ENCODE measurements at places on chromosomes 11 and 22. TPM values are rescaled to one million over a fixed set of nuclear protein-coding genes. Genes with fewer than 3 reads are reported as not detected.
A peak's percentile ranks its signal among the peaks of the same experiment; 100 is the strongest.

GRCh38 chr11:1549338-1550330, 22.4 kb downstream of the DUSP8 start:
- no peak for DNase-seq
- H3K36me3 ChIP-seq = no peaks in the 10 kb centered on the region
- H3K4me1 ChIP-seq = peaks cover 5% of the 10 kb centered on the region
- peaks cover 62% of the 10 kb centered on the region for H3K27me3 ChIP-seq

GRCh38 chr11:14578541-14578956, 58.4 kb upstream of the PSMA1 start:
- H3K27me3 ChIP-seq = no peaks in the 10 kb centered on the region
- peaks cover 27% of the 10 kb centered on the region for H3K36me3 ChIP-seq
- peak overlapping the region; percentile 21 for H3K27ac ChIP-seq
- no peak overlapping the region for H3K4me3 ChIP-seq
- H3K4me1 ChIP-seq = no peaks in the 10 kb centered on the region
- no peak for DNase-seq

The TNKS1BP1 gene
- 105 TPM for total RNA-seq

DNA sequence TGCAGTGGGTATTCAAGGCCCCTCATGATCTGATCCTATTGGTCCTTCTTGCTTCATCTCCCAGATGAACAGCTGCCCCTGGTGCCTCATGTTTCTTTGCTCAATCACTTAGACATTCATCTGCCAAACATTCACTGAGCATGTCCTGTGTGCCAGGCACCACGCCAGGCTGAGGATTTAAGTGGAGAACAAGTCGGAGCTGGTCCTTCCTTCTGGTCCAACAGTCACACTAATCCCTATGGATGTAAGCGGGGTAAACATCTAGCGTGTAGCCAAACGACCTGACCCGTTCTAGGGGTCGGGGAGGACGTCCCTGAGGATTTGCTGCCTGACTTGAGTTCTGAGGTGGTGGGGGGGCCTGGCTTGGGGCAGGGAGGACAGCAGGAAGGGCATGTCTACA, 21.9 kb downstream of the ZMAT5 start:
- H3K27me3 ChIP-seq = no peaks in the 10 kb centered on the region
- no peak overlapping the region for H3K27ac ChIP-seq
- H3K4me3 ChIP-seq = no peak overlapping the region

- peaks cover 21% of the 10 kb centered on the region for H3K36me3 ChIP-seq
- peak; percentile 74 for DNase-seq
- peaks cover 7% of the 10 kb centered on the region for H3K27me3 ChIP-seq
- H3K27ac ChIP-seq = peak within 1 kb of the TSS; percentile 83
Measured at GRCh38 chr11:61294717-61295595, at the start of gene VWCE. TSS of gene VWCE (minus strand) at chr11:61295316. CDS start at chr11:61295037, 279 bp downstream.

The PIWIL4 gene
- 0.68 TPM for total RNA-seq

- H3K27me3 ChIP-seq = peaks cover 48% of the 10 kb centered on the region
- H3K4me1 ChIP-seq = peaks cover 27% of the 10 kb centered on the region
- H3K27ac ChIP-seq = no peak overlapping the region
- peak overlapping the region; percentile 44 for H3K4me3 ChIP-seq
- no peak for DNase-seq
Measured at GRCh38 chr22:42281284-42281683, 10.8 kb upstream of the TCF20 start.

GRCh38 chr11:124499711-124500110, 43.7 kb downstream of the OR8B12 start:
- no peak overlapping the region for H3K4me3 ChIP-seq
- no peaks in the 10 kb centered on the region for H3K4me1 ChIP-seq
- H3K27me3 ChIP-seq = peaks cover 15% of the 10 kb centered on the region
- H3K36me3 ChIP-seq = no peaks in the 10 kb centered on the region

The PDGFB gene
- total RNA-seq = 0.80 TPM

DNA sequence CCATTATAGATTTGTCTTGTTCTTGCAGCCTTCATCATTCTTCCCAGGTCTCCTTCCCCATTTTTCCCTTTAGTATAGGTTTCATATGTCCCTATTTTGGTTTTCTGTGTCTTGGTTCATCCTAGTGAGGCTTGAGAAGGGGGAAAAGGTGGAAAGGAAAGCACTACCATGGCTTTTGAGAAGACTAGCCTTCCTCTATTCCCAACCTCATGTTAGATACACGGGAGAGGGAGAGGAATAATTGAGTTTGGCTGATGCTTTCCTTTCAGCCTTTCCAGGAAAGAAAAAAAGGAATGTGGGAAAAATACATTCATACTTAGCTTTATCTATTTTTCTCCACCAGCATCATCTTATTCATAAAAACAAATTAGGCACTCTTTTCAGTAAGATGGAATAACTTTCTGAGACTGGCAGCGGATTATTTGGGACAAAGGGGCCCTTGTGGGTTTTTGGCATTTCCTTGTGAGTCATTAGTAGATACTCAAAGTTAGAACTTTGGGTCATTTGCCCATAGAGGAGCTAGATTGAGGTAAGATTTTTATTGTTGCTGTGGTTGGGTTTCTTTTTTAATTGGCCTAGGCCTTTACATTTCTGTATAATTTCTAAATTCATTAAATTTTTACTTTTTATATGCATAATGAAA, 23.8 kb downstream of the CAPRIN1 start:
- no peaks in the 10 kb centered on the region for H3K27me3 ChIP-seq
- H3K27ac ChIP-seq = no peak overlapping the region
- no peak overlapping the region for H3K4me3 ChIP-seq
- peaks cover 23% of the 10 kb centered on the region for H3K36me3 ChIP-seq

The MUC6 gene
- not detected for total RNA-seq

The RFPL2 gene
- total RNA-seq = not detected

DNA sequence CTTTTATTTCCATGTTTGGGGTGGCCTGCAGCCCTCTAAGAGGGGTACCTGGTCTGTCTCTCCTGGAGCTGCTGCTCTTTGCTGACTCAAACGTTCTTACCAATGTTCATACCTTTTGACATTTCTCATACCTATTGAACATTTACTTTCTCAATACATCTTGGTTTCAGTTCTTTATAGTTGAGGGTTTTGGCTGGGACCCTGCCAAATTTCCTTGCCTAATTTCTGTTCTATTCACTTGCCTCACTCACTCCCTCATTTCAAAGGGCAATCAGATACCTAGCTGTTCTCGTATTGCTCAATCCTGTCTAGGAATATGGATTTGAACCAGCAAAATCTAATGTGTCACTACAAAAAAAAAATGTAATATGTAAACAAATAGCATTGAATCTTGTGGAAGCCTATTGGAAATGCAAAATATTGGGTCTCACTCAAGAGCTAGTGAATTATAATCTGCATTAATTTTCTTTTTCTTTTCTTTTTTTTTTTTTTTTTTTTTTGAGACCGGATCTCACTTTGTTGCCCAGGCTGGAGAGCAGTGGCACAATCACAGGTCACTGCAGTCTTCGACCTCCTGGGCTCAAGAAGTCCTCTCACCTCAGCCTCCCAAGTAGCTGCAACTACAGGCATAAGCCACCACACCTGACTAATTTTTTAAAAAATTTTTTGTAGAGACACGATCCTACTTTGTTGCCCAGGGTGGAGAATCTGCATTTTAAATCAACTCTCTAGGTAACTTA, 7.5 kb downstream of the OR6M1 start:
- no peak for DNase-seq
- no peaks in the 10 kb centered on the region for H3K27me3 ChIP-seq
- no peak overlapping the region for H3K4me3 ChIP-seq

GRCh38 chr11:130622141-130622542, 173.7 kb downstream of the ADAMTS15 start:
- no peaks in the 10 kb centered on the region for H3K4me1 ChIP-seq
- no peaks in the 10 kb centered on the region for H3K36me3 ChIP-seq
- H3K27me3 ChIP-seq = no peaks in the 10 kb centered on the region
- DNase-seq = no peak
- H3K27ac ChIP-seq = no peak overlapping the region
- no peak overlapping the region for H3K4me3 ChIP-seq

DNA sequence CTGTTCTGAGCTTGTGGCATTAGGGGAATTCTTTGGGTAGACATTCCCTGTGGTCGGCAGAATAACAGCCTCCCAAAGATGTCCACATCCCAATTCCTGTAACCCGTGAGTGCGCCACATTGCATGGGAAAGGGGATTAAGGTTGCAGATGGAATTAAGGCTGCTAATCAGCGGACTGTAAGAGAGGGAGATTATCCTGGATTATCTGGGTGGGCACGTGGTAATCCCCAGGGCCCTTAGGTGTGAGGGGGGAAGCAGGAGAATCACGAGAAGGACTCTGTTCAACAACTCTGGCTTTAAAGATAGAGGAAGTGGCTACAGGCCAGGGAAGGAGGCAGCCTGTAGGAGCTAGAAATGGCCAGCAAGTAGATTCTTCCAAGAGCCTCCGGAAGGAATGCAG, 16.0 kb downstream of the CACNG2 start:
- no peak overlapping the region for H3K27ac ChIP-seq
- DNase-seq = no peak
- H3K27me3 ChIP-seq = peaks cover 54% of the 10 kb centered on the region

DNA sequence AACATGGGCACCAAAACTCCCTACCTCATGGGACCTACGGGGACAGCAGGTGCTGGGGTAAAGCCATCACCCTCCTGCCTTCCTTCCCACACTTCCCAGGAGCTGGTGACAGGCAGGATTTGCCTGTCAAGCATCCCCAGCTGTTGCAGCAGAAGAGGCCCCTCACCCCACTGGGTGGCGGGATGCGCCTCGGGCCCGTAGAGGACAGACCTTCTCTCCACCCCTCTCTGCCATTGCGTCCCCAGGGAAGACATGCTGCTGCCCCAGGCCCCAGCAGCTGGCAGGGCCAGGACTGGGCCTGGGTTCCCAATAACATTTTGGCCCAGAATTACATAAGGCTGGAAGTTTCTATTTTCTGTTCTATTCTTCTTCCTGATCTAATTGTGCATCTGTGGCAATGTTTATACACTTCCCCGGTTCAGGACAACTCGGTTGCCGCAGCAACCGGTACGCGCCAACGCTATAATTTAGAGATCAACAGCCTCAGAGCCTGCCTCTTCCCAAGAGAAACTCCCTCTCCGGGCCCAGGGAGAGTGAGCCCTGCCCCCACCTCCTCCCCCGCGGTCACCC, 25.4 kb downstream of the KCNJ4 start:
- no peak for DNase-seq
- no peak overlapping the region for H3K4me3 ChIP-seq
- H3K27ac ChIP-seq = no peak overlapping the region
- no peaks in the 10 kb centered on the region for H3K27me3 ChIP-seq
- peaks cover 10% of the 10 kb centered on the region for H3K4me1 ChIP-seq

GRCh38 chr11:120391854-120392253, 55.6 kb downstream of the ARHGEF12 start:
- no peaks in the 10 kb centered on the region for H3K27me3 ChIP-seq
- H3K36me3 ChIP-seq = peaks cover 10% of the 10 kb centered on the region
- H3K4me1 ChIP-seq = peaks cover 26% of the 10 kb centered on the region
- H3K4me3 ChIP-seq = no peak overlapping the region
- DNase-seq = no peak

The OR52I2 gene
- total RNA-seq = not detected

DNA sequence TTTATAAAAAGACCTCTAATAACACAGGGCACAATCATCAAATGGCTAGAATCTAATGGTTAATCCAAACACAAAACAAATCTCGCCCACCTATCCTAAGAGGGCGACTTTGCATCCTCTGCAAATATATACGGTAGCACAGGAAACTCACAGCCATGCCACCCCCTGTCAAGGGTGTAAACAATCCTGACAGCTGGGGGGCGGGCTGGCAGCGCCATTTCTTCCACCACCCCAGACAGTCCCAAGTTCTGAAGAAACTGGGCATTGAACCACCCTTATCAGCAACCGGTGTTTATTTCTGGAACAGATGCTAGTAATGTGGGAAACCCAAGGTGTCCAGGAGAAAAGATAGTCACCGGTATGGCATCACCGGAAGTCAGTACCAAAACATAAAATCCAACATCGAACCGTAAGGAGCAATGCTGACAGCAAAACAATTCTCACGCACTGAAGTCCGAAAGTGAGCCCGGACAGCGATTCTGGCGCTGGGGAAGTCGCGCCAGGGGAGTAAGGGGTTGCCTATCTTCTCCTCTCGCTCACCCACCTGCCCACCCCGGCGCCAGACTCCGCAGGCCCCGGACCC, 825 bp downstream of the FBXO3 start:
- peak overlapping the region; percentile 93 for H3K4me3 ChIP-seq
- no peak overlapping the region for H3K27ac ChIP-seq
- H3K27me3 ChIP-seq = peaks cover 37% of the 10 kb centered on the region
- DNase-seq = no peak
- peaks cover 22% of the 10 kb centered on the region for H3K4me1 ChIP-seq

DNA sequence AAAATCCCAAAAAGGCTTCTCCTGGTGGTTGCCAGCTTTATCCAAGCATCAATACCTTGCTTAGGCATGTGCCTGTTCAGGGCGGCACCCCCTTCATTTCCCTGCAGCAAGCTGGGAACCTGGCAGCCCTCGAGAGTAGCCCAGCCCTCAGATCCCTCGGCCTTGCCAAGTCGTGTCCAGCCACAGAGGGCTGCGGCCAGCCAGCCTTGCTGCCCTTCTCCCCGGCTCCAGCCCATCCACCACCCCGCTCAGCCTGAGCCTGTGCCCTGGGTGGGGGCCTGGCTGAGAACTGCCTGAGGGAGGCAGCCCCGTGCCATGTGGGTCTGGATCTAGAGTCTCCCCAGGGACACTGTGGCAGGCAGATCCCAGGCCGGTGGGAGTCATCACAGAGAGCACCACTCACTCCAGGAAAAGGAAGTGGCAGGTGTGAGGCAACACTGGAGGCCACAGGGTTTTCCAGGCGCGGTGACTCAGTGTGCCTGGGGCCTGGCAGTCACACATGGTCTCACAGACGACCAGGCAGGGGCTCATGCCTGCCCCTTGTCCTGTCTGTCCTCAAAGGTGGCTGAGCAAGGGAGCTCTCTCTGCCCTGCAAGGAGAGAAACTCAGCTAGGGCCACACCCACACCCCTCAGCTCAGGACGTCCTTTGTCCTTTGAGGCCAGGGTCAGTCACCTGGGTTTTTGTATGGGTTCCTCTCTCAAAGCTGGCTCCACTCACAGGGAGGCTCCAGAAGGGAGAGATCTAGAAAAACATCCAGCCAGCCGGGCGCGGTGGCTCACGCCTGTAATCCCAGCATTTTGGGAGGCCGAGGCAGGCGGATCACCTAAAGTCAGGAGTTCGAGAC, 12.2 kb upstream of the CDC42BPG start:
- H3K4me3 ChIP-seq = no peak overlapping the region
- H3K36me3 ChIP-seq = peaks cover 2% of the 10 kb centered on the region
- DNase-seq = no peak
- no peaks in the 10 kb centered on the region for H3K27me3 ChIP-seq
- H3K27ac ChIP-seq = no peak overlapping the region
- peaks cover 7% of the 10 kb centered on the region for H3K4me1 ChIP-seq

DNA sequence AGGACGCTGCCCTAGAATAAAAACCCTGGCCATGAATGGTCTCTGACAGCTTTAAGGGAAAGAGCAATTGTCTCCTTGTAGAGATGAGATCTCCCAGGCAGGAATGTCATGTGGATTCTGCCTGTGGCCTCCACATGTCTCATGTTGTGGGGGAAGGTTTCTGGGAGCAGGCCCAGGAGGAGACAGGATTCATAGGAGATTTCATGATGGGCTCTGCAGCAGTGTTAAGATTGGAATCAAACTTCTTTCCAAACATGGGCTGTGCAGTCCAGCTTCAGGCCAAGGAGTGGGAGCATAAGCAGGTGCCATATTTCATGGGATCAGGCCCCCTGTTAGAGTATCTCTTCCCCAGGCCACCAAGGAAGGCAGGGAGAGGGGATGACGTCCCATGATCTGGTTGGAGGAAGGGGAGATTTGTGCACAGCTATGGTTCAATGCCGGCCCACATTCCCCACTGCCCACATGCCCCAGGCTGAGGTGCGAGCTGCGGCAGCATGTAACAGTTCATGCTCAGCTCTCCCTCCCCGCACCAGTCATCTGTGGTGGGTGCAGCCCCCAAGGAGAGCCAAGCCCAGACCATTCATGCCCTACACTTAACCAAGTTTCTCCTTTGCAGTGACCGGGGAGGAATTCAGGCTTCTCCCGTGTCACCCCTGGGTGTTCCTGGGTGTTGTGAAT, 42.5 kb downstream of the LMO1 start:
- DNase-seq = no peak
- no peaks in the 10 kb centered on the region for H3K36me3 ChIP-seq
- no peak overlapping the region for H3K27ac ChIP-seq
- H3K27me3 ChIP-seq = no peaks in the 10 kb centered on the region

The OR10A4 gene
- total RNA-seq = not detected

Data from neural crest cell (in vitro differentiated cells).